ENCODE measurements at places on chromosomes 7 and 10.

GRCh38 chr10:79055892-79056291, 12.9 kb upstream of the ZMIZ1 start:
- no peaks in the 10 kb centered on the region for H3K36me3 ChIP-seq
- H3K4me3 ChIP-seq = no peak overlapping the region
- no peak for DNase-seq
- H3K4me1 ChIP-seq = peaks cover 19% of the 10 kb centered on the region
- no peak overlapping the region for H3K27ac ChIP-seq

- no peak for DNase-seq
- H3K4me3 ChIP-seq = no peak overlapping the region
- no peaks in the 10 kb centered on the region for H3K4me1 ChIP-seq
- H3K27me3 ChIP-seq = no peaks in the 10 kb centered on the region
- peaks cover 14% of the 10 kb centered on the region for H3K36me3 ChIP-seq
Observed at GRCh38 chr7:70795948-70796347, 336.0 kb upstream of the GALNT17 start.

- no peaks in the 10 kb centered on the region for H3K27me3 ChIP-seq
- no peak overlapping the region for H3K4me3 ChIP-seq
- peaks cover 21% of the 10 kb centered on the region for H3K4me1 ChIP-seq
- H3K36me3 ChIP-seq = no peaks in the 10 kb centered on the region
- H3K27ac ChIP-seq = no peak overlapping the region
Observed at GRCh38 chr7:14483663-14484062, 418.9 kb downstream of the DGKB start.

DNA sequence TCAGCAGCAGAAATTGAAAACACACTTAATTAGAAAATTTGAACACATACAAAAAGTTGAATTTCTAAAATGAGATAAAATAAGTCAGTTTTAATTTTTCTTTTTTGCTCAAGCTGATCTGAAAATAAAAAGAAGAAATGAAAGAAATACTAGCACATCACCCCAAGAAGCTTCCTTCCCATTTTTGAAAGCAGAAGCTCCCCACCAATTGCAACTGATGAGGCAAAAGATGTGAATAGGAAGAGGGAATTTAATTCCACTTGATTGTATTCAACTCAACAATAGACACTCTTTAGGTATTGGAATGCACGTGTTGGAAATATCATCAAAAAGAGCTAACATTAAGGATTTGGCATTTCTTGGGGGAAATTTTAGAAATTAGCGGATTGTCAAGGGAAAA, 175.8 kb downstream of the TRIL start:
- no peak overlapping the region for H3K4me3 ChIP-seq
- H3K4me1 ChIP-seq = no peaks in the 10 kb centered on the region
- H3K27ac ChIP-seq = no peak overlapping the region
- H3K36me3 ChIP-seq = no peaks in the 10 kb centered on the region
- no peak for DNase-seq

DNA sequence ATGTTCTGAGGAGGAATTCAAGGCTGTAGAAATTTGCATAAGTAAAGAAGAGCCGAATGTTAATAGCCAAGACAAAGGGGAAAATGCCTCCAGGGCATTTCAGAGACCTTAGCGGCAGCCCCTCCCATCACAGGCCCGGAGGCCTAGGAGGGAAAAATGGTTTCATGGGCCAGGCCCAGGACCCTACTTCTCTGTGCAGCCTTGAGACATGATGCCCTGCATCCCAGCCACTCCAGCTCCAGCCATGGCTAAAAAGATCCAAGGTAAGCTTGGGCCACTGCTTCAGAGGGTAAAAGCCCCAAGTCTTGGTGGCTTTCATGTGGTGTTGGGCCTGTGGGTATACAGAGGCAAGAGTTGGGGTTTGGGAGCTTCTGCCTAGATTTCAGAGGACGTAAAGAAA, 225.7 kb downstream of the ARHGAP12 start:
- peaks cover 28% of the 10 kb centered on the region for H3K4me1 ChIP-seq
- H3K27ac ChIP-seq = no peak overlapping the region
- no peak for DNase-seq
- no peaks in the 10 kb centered on the region for H3K36me3 ChIP-seq
- H3K27me3 ChIP-seq = no peaks in the 10 kb centered on the region

DNA sequence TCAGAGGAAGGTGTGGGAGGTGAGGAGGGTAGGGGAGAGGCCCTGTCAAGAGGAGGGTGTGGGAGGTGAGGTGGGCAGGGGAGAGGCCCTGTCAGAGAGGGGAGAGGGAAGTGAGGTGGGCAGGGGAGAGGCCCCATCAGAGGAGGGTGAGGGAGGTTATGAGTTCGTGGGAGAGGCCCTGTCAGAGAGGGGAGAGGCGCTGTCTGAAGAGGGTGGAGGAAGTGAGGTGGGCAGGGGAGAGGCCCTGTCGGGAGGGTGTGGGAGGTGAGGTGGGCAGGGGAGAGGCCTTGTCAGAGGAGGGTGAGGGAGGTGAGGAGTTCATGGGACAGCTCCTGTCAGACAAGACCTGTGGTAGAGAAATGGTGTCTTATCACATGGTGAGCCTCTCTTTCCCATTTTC, 74.4 kb downstream of the INPP5A start:
- no peaks in the 10 kb centered on the region for H3K36me3 ChIP-seq
- H3K4me3 ChIP-seq = no peak overlapping the region
- DNase-seq = no peak
- H3K27ac ChIP-seq = no peak overlapping the region

DNA sequence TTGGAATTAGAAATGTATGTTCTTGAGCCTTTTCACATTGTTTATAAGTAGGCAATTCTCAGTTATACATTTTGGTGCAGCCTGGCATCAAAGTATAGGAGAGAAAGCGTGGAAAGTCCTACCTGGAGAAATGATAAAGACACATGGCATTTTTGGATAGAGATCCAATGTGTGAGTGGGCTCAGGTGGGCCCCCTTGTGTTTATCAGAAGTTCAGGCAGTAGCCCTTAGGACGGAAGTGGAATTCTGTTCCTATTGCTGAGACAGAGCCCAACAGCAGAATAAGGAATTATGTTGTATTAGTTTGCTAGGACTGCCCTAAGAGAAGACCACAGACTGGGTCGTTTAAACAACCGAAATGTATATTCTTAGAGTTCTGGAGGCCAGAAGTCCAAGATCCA, 85.2 kb upstream of the AMPH start:
- H3K27ac ChIP-seq = no peak overlapping the region
- no peak for DNase-seq
- peaks cover 10% of the 10 kb centered on the region for H3K4me1 ChIP-seq
- no peaks in the 10 kb centered on the region for H3K36me3 ChIP-seq
- H3K4me3 ChIP-seq = no peak overlapping the region

DNA sequence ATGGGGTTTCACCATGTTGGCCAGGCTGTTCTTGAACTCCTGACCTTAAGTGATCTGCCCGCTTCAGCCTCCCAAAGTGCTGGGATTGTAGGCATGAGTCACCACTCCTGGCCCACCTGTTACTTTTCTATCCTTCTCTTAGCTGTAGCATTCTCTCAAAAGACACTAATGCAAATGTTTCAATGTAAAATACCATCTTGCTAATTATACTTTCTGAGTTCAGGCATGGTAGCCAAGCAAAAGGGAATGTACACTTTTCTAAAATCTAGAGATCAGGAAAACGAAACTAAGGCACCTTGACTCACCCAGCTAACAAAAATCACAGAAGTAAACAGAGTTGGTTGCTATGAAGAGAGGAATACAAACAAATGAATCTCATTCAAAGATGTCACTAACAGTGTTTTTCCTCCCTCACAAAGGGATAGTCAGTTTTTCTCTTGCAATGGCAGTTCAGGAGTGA, 401.0 kb upstream of the NRP1 start:
- no peak overlapping the region for H3K27ac ChIP-seq
- no peaks in the 10 kb centered on the region for H3K4me1 ChIP-seq
- H3K36me3 ChIP-seq = no peaks in the 10 kb centered on the region
- H3K4me3 ChIP-seq = no peak overlapping the region
- DNase-seq = no peak

GRCh38 chr7:118764221-118764620, 539.7 kb downstream of the ANKRD7 start:
- H3K27me3 ChIP-seq = no peaks in the 10 kb centered on the region
- no peaks in the 10 kb centered on the region for H3K36me3 ChIP-seq
- no peak overlapping the region for H3K4me3 ChIP-seq
- no peak overlapping the region for H3K27ac ChIP-seq
- H3K4me1 ChIP-seq = no peaks in the 10 kb centered on the region

- no peak for DNase-seq
- no peaks in the 10 kb centered on the region for H3K36me3 ChIP-seq
- no peak overlapping the region for H3K27ac ChIP-seq
- no peak overlapping the region for H3K4me3 ChIP-seq
- no peaks in the 10 kb centered on the region for H3K27me3 ChIP-seq
Observed at GRCh38 chr10:86071145-86071544, 295.4 kb downstream of the GRID1 start.

DNA sequence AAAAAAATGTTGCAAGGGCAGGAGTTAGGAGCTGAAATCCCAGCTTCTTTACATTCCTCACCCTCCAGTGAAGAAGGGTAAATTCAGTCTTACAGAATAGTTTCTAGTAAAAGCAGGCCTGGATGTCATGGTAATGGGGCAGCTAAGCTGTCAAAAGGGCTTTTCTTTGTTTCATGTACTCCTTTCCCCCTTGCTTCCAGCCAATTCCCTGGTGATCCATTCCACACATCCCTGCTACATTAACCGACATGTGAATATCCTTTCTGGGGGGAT, 36.0 kb downstream of the RHEB start:
- no peaks in the 10 kb centered on the region for H3K4me1 ChIP-seq
- H3K27me3 ChIP-seq = no peaks in the 10 kb centered on the region
- H3K4me3 ChIP-seq = no peak overlapping the region

GRCh38 chr7:41624818-41625217, 78.1 kb downstream of the INHBA start:
- H3K27me3 ChIP-seq = no peaks in the 10 kb centered on the region
- H3K4me1 ChIP-seq = peaks cover 16% of the 10 kb centered on the region
- no peak overlapping the region for H3K4me3 ChIP-seq
- no peak for DNase-seq
- H3K27ac ChIP-seq = no peak overlapping the region
- no peaks in the 10 kb centered on the region for H3K36me3 ChIP-seq
